Amygdala (tissue), 56 donors: ENCODE measurements at places on chromosomes 6 and 20.

GRCh38 chr6:153099636-153100035 lies 31.4 kb downstream of the RGS17 start:
- no peak for DNase-seq

DNA sequence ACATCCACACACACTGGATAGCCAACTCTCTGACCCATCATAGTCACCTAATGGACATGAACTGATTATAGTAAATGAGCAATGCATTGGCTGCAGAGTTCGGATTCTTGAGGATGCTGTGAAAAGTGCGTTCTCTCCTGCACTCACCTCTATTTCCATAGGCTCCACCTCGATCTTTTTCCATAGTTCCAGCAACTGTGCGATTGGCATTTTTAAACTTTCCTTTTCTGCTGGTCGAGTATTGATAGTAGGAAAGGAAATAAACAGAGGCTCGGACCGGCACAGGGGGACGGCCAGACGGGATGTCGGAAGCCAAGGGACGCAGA lies 94.4 kb downstream of the RNASET2 start:
- no peak for DNase-seq

DNA sequence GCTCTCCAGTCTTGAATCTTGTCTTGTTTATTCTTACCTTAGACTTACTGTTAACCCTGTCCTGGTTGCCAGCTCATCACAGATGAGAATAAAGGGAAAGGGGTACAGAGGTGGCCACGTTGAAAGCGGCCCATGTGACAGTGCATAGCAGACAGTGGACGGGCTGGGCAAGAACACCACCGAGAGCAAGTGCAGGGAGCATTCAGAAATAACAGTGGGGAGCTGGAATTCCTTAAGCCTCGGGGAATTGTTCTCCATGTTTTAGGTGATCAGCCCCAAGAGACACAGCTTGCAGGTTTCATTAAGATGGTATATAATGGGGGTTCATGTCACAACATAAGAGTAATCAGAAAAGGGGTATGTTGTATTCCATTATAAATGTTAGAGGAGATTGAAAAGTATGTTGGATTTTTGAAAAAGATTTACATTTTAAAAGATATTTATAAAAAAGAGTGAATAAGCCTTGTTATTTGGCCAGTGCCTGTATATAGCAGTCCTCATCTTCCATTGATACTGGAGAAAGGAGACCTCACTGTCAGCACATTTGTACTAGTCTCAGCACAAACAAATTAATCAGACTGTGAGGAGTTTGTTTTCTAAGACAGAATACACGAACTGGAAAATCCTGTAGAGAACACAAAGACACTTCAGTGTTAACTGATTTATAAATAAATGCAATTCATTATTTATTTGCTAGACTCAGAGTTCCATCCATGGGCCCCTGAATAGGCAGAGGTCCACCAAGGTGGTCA lies 35.4 kb downstream of the VAPB start:
- DNase-seq = no peak

DNA sequence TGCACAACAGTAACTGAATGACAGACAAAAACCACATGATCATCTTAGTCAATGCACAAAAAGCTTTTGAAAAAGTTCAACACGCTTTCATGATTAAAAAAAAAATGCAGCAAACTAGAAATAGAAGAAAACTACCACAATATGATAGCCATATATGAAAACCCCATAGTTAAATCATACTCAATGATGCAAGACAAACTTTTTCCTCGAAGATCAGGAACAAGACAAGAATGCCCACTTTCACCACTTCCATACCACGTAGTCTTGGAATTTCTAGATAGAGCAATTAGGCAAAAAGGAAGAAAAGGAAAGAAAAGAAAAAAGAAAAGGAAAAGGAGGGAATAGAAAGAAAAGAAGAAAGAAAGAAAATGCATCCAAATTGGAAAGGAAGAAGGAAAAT lies 44.6 kb upstream of the SLC23A2 start:
- no peak for DNase-seq

DNA sequence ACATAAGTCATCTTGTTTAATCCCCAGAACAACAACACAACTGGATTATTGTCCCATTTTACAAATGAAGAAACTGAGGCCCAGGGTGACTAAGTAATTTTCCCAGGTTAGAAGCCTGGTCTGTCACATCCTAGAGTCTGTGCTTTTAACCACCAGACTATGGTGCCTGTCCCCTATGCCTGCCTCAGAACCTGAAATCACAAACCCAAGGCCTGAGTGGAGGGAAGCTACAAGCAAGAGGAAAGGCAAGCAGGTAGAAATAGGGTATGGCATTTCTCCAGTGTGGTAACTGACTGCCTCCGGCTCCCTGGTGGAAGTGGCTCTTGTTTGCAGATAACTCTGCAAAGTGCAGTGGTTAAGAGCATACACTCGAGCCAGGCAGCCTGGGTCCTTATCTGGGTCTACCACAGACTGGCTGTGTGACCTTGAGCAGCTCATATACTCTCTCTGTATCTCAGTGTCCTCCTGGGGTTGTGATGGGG lies 2.5 kb downstream of the TMEM63B start:
- DNase-seq = no peak

DNA sequence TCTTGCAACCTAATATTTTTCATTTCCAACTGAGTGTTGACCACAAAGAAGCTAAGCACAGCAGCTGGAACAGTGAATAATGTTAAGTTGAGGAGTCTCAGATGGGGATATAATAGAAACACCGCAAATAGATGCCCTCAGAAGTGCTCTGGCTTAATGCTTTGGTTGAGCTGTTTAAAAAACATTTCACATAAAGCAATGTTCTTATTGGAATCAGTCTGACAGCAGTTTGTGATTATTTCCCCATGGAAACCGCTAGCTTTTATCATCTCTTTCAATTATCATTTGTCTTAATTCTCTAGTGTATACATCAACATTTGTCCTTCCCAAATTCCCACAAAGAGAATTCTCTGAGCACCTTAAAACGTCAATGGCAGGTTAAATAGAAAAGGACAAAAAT lies 30.8 kb downstream of the METTL24 start:
- DNase-seq = no peak

DNA sequence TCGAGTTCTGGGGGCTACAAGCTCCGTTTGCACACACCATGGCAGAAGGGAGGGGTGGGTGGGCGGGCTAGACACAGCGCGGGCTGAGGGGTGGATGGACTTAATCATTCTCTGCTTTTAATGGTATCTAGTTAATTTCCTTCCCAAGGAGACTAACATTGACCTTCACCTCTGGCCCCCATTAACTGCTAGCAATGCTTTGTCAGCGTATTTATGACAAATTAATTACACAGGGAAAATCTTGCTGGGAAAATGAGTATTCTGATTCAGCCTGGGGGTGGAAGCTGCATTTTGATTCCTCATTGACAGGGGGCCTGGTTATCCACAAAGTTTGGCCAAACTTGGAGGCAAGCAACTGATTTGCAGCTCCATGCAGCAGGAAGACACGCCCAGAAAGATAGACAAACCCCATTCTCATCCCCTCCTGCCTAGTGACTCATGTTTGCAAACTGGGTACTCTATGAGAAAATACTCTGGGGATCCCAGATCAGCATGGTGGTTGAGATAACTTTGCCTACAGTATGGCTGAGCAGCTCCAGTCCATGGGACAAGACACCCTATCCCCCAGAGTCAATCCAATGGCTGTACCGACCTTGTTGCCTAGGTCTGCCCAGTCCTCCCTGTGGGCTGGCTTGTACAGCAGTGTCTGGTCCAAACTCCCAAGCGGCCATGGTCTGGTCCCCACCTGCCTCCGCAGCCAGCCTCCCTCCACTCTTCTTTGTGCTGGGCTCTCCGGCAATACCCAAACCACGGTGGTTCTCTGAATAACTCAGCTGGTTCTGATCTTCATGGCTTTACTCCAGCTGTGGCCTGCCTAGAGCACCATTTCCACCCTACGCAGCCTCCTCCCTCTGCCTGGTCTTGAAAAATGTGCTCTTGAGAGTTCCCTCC lies 19.7 kb downstream of the ZBP1 start:
- DNase-seq = no peak

DNA sequence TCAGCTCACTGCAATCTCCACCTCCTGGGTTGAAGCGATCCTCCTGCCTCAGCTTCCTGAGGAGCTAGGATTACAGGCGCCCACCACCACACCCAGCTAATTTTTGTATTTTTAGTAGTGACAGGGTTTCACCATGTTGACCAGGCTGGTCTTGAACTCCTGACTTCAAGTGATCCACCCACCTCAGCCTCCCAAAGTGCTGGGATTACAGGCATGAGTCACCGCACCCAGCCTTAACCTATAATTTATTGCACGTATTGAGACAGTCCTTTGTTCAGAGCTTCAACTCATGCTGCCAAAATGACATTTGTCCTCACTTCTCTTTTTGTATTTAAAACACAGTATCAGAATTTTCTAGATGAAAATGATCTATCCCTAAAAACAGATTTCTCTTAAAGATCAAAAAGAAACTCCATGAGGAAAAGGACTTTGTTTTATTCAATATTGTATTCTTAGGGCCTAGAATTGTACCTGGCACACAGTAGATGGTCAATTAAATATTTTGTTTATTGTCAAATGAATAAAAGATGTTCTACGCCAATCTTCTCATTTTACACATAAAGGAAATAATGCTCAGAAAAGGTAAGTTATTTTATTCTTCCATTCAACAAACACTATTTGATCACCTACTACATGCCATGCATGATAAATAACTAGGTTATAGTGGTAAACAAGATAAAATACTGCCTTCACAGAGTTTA lies 10.8 kb downstream of the SERAC1 start:
- no peak for DNase-seq

DNA sequence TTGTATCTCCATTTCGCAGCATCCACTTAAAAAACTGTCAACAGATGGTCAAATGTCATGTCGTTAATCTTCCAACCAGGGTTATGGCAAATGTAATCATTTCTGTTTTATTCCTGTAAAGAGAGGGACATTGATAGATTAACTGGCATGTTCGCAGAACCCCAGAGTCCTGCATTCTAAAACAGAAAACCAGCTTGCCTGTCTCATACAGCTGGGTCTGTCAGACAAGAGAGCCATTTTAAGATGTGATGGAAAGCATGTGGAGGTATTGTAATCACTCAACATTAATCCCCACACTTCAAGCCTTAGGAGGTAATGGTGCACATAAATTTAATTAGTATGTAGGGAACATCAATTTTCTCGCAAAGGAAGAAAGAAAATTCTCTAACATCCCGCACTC lies 4.4 kb downstream of the SMLR1 start:
- DNase-seq = no peak

GRCh38 chr6:41896281-41896680 lies 1.1 kb upstream of the USP49 start:
- no peak for DNase-seq

DNA sequence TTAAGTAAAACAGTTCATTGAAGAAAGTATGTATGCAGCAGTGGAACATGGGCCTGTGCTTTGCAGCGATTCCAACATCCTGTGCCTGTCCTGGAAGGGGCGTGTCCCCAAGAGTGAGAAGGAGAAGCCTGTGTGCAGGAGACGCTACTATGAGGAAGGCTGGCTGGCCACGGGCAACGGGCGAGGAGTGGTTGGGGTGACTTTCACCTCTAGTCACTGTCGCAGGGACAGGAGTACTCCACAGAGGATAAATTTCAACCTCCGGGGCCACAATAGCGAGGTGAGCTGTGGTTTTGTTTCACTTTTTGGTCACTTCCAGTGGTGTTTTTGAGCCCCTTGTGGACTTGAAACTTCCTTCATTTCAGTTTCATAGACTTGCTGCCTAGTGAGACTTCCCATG lies 1.7 kb downstream of the TULP4 start:
- DNase-seq = no peak

DNA sequence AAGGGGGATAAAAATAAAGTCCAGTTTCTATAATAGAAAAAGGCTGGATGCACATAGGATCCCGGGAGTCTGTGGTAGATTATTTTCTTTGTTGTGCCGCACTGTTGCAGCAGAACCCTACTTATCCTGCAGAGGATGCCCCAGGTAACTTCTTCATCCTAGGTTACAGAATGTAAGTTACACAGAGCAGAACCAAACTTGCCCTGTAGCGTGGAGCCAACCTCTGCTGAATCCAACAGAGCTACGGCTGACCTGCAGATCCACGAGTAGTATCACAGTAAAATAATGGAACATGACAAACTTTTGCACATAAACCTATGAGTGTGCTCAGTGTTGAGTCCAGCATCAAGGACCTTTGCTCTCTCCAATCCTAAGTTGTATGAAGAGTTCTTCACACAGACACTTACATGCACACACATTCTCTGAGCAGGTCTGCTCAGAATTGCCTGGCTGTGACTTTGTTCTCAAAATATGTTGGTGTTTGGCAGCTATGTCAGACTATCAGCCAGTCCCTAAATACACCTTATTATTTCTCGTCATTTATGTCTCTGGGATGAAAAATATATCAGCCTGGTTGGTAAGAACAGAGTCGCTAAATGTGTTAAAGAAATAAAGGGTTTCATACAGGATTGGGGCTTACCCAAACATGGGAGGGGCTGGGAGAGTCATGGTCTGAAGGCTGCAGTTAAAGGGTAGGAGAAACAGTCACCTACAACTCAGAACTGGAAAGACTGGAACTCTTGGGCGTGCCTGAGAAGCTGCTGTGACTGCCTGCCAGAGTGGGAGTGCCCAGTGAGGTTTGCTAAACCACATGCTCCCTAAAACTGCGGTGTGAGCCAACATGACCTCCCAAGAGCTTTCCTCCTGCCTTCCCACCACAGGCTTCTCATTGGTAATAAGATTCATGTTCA lies 165.1 kb upstream of the SLC24A3 start:
- no peak for DNase-seq

DNA sequence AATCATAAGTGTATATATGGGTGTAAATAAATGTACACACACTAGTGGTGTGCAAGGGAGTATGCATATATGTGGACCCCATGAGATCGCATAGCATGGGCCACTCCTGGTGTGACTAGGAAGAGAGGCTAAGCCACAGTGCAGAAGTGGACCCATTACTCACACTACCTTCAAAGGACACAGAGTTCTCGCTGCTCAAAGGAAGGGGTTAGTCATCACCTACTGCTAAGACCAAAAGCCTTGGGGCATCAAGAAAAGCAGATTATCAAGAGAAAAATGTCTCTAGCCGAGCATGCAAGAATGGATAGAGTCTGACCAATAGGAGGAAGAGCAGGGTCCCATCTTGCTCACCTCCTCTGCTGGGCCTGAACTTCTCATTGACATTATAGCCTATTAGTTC lies 195.5 kb downstream of the MAFB start:
- DNase-seq = no peak

DNA sequence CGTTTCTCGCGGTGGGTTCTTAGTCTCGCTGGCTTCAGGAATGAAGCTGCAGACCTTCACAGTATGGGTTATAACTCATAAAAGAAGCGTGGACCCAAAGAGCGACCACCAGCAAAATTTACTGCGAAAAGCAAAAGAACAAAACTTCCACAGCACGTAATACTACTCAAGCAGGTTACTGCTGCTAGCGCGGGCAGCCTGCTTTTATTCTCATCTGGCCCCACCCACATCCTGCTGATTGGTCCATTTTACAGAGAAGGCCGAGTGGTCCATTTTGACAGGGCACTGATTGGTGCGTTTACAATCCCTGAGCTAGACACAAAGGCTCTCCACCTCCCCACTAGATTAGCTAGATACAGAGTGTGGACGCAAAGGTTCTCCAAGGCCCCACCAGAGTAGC lies 17.4 kb downstream of the LY86 start:
- DNase-seq = no peak
